ENCODE measurements at places on chromosomes 2 and 18.

DNA sequence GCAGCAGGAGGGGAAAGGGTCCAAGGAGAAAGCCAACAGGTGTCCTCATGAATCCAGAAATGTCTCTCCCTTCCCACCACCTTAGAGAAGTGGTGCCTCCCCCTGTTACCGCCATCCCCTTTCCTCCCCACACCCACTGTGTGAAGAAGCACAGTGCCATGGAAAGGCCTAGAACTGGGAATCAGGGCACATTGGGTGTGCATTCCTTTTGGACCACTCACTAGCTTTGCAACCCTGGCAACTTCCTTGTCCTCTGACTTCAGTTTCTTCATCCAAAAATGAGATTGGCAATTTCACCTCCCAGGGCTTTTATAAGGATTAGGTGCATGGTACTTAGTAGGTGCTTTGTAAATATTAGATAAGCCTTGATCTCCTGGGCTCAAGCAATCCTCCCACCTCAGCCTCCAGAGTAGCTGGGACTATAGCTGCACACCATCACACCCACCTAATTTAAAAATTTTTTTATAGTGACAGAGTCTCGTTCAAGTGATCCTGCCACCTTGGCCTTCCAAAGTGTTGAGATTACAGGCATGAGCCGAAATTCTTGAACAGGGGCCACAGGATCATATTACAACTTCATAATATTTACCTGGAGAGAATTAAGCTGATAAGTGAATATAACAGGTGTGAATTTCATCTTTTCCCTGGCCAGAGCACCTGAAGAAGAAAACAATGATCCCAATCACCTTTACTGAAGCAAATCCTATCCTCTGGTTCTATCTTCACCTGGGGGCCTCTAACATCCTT is 97.9 kb upstream of the TAF1B start:
- no peak for DNase-seq

DNA sequence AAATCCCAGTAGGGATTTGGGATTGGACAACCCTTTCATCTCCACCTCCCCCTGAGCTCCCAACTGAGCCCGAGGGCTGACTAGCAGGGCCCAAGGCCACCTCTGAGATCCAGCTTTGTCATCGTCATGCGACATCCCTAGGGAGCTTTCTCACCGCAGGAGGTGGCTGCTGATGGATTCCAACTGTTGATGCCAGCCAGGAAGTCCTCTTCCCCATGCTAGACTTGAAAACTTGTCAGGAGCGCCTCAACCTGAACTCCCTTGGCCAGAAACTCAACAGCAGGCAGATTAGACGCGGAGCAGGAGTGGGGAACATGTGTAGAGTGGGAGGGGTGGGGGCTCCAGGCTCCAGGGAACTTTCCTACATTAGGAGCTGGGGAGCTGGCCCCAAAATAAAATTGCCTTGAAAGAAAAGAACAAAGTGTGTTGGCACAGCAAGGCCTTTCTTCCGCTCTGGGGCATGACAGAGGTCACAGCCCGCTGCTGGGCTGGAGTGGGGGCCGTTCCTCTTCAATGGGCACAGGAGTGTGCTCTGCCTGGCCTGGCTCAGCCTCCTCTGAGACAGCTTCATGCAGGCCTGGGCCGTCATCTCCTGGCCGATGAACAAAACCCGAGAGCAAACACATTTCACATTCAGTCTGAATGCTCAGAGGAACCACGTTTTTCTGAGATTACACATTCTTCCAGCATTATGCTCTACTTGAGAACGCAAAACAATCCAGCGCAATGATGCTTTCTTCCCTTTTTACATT is 34.5 kb downstream of the EMILIN2 start:
- DNase-seq: no peak

DNA sequence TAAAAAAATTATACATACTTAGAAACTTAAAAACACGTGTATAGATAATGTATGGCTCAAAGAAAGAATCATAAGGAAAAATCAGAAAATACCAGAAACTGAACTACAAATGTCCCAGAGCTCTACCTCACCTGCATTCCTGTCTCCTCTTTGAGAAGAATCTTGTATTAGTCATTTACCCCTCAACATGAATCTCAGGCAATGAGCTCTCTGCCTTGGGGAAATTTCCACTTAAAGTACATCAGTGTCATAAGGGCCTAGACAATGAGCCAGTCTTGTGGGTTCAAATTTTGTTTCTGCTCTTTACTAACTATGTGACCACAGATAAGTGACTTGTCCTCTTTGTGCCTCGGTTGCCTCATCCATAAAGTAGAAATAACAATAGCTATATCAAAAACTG is 40.1 kb downstream of the SCG2 start:
- DNase-seq: no peak

- DNase-seq: no peak
These were observed 34.2 kb upstream of the CAB39 start for GRCh38 chr2:230678451-230678850.

DNA sequence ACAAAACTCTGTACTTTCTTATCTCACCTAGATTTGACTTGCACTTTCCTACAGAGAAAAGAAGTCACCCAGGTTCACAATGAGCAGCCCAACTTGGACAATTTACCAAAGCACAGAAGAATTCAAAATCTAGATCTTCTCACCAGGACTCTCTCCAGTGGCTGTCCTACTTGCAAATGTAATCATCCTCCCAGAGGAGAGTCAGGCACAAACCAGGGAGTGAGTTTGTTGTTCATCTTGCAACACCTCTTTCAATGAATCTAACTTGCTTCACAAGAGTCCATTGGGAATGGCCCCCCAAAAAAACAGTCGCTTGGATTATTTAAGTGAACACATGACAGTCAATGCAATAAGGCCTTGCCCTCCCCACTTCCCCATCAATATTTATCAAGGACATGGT is 144.6 kb downstream of the ATL2 start:
- DNase-seq: no peak

DNA sequence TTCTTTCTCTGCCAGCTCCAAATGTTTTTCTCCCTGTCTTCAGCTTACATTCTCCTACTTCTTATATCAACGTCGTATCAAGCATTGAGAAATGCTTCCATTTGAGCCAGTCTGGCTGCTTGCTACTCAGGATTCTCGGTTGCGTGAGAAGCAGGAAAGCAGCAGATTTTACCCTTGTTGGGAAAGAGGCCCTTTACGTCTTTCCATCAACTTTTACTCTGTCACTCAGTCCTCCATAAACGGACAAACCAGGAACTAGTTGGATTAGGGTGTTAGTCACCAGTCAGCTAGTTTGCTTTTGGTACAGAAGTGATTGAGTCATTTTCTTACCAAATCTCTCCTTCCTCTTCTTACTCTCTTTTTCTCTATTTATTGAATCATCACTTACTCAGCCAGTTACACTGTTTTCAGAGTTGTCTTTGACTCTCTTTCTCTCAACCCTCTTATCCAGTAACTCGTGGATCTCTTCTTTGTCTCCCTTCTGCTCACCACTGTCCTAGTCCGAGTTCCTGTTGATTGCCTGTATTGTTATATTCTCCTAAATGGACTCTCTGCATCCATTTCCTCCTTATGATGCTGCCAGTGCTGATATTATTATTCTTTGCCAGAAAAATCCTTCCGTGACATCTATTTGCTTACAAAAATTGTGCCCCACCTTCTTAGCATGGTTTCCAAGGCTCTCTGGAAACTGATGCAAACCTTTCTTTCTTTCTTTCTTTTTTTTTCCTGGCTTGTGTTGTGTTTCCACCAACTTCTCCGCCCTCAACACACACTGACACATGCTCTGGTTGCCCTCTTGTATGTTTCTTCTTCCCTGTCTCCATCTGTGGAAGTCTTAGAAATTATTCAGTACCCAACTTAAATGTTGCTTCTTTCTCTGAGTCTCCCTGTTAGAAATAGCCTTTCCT is 61.5 kb downstream of the VRK2 start:
- no peak for DNase-seq

DNA sequence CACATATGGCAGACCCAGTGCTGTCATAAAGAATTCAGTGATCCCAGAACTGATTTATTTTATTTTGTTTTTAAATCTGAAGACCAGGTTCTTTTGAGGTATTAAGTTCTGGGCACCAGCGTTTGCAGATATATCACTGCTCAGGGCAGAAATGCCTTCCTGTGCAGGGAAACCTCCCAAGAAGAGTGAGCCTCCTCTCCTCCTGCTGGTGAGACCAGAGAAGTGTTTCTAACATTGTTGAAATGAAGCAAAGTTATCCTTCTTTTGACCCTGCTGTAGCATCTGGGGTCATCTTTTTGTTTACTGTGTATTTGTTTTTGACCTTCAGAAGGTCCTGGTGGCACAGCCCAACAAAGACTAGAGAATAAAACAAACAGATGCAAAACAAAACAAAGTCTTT is 94.0 kb downstream of the AQP4 start:
- DNase-seq: no peak

DNA sequence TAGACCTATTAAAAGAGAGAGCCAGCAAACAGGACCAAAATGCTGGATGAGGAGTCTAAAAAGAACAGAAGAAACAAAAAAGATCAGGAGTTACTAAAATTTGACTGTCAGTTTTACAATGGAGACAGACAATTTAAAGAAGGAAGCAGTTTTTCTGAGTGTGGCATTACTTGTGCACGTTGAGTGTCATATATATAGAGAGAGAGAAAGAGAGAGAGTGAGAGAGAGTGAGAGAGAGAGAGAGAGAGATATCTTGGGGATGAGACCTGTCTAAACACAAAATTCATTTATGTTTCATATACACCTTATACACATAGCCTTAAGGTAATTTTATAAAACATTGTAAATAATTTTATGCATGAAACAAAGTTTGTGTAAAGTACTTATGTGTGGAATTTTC is 2.1 kb upstream of the GALNT3 start:
- DNase-seq: no peak

Data from CD4-positive, alpha-beta T cell treated with Interleukin-12 subunit alpha and Interleukin-12 subunit beta, for 1 hour (primary cell).